ENCODE measurements at places on chromosomes 16 and 17.
A peak's percentile ranks its signal among the peaks of the same experiment; 100 is the strongest.

- no peaks in the 10 kb centered on the region for H3K36me3 ChIP-seq
- DNase-seq: no peak
- no peaks in the 10 kb centered on the region for H3K27me3 ChIP-seq
- H3K27ac ChIP-seq: no peak overlapping the region
Measured at GRCh38 chr17:8012045-8012580, 9.7 kb downstream of the GUCY2D start.

GRCh38 chr16:30582611-30583340 is 2.7 kb downstream of the ZNF785 start:
- DNase-seq: no peak
- H3K4me3 ChIP-seq: no peak overlapping the region
- H3K4me1 ChIP-seq: peaks cover 26% of the 10 kb centered on the region
- H3K27me3 ChIP-seq: no peaks in the 10 kb centered on the region
- H3K36me3 ChIP-seq: peaks cover 20% of the 10 kb centered on the region

- H3K4me1 ChIP-seq: no peaks in the 10 kb centered on the region
- H3K27ac ChIP-seq: no peak overlapping the region
- no peaks in the 10 kb centered on the region for H3K36me3 ChIP-seq
- H3K4me3 ChIP-seq: no peak overlapping the region
Measured at GRCh38 chr17:34565713-34566112, 13.7 kb upstream of the TMEM132E start.

- H3K27ac ChIP-seq: peak overlapping the region; percentile 31
- no peaks in the 10 kb centered on the region for H3K27me3 ChIP-seq
- H3K4me1 ChIP-seq: peaks cover 74% of the 10 kb centered on the region
- H3K4me3 ChIP-seq: peak overlapping the region; percentile 5
- DNase-seq: no peak
- peaks cover 66% of the 10 kb centered on the region for H3K36me3 ChIP-seq
Measured at GRCh38 chr17:8898636-8899035, 31.2 kb upstream of the PIK3R6 start.

DNA sequence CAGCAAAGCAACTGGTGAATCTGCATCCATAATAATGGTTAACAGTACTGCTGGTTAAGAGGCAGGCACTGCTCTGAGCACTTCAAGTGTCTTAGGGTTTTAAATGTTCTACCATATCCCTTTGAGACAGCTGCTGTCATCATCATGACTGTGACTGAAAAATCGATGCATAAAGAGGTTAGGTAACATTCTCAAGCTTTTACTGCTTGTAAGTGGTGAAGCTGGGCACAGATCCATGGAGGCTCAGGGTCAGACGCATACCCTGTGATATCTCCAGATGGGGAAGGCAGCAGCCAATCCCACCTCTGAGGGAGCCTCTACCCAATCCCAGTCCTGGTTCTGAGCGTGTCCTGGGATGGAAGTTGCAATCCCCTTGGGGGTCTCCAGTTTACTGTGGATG is 57.6 kb upstream of the SOX9 start:
- H3K4me1 ChIP-seq: no peaks in the 10 kb centered on the region
- H3K27me3 ChIP-seq: no peaks in the 10 kb centered on the region
- H3K36me3 ChIP-seq: no peaks in the 10 kb centered on the region
- no peak overlapping the region for H3K4me3 ChIP-seq
- H3K27ac ChIP-seq: no peak overlapping the region

DNA sequence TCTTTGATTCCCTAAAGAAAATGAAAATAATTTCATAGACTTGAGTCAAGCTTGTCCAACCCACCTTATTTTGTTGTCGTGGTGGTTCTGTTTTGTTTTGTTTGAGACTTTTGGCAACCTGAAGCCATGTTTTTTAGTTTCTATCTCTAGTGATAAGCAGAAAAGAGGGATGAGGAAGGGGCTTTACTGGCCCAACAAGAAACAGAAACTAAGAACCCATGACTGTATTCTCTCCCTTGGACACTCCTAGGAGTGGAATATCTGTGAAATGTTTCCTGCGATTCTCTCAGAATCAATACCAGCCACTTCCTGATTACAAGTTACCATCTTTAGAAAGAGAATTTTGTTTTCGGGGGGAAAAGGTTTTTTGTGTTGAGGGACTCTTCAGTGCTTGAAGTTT is 207.5 kb downstream of the PRKCA start:
- peaks cover 8% of the 10 kb centered on the region for H3K36me3 ChIP-seq
- H3K27me3 ChIP-seq: no peaks in the 10 kb centered on the region
- no peak overlapping the region for H3K27ac ChIP-seq
- H3K4me3 ChIP-seq: no peak overlapping the region

- DNase-seq: no peak
- H3K36me3 ChIP-seq: no peaks in the 10 kb centered on the region
- H3K4me3 ChIP-seq: no peak overlapping the region
- no peaks in the 10 kb centered on the region for H3K4me1 ChIP-seq
Measured at GRCh38 chr16:87582216-87582965, 19.9 kb upstream of the JPH3 start.

GRCh38 chr16:80738521-80738920 is 65.9 kb downstream of the CDYL2 start:
- no peak overlapping the region for H3K4me3 ChIP-seq
- DNase-seq: no peak
- H3K27me3 ChIP-seq: no peaks in the 10 kb centered on the region

- peaks cover 10% of the 10 kb centered on the region for H3K4me1 ChIP-seq
- no peak overlapping the region for H3K27ac ChIP-seq
Measured at GRCh38 chr17:77242118-77242851, 101.5 kb downstream of the SEC14L1 start.

DNA sequence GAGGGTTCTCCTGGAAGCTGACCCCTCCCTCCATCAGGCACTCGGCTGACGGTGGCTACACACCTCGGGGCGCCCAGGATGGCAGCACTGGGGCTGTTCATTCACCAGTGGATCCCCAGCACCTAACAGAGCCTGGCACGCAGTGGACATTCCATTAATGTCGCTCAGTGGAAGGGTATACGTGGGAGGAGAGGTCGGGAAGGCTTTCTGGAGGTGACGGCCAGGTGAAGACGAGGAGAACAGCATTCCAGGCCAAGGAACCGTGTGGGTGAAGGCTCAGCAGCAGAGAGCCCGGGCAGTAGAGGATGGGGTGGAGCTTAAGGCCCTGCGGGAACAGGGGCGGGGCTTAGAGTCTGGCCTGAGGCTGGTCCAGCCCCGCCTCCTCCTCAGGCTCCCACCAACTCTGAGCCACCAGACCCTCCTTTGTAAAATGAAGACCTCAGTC is 2.5 kb upstream of the HS3ST6 start:
- no peak for DNase-seq
- H3K4me1 ChIP-seq: peaks cover 14% of the 10 kb centered on the region
- H3K36me3 ChIP-seq: no peaks in the 10 kb centered on the region

DNA sequence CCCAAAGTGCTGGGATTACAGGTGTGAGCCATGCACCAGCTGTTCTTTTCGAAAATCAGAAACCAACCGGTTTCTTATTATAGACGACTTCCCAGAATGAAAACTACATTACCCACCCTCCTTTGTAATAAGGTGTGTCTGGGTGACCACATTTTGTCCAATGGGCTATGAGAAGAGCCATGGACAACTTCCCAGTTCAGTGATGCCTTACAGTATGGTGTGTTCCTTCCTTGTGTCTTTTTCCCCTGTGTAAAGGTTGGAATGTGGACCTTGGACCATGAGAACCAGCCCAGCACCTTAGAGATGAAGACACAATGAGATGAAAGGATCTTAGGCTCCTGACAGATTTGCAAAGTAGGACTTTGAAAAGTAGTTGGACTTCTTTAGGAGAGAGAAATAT is 85.0 kb upstream of the ATF7IP2 start:
- H3K4me3 ChIP-seq: no peak overlapping the region
- H3K36me3 ChIP-seq: no peaks in the 10 kb centered on the region
- no peaks in the 10 kb centered on the region for H3K4me1 ChIP-seq

GRCh38 chr17:44400226-44400847 is 10.9 kb upstream of the ITGA2B start:
- no peaks in the 10 kb centered on the region for H3K27me3 ChIP-seq
- H3K27ac ChIP-seq: no peak overlapping the region
- peaks cover 64% of the 10 kb centered on the region for H3K36me3 ChIP-seq
- DNase-seq: no peak
- no peaks in the 10 kb centered on the region for H3K4me1 ChIP-seq

DNA sequence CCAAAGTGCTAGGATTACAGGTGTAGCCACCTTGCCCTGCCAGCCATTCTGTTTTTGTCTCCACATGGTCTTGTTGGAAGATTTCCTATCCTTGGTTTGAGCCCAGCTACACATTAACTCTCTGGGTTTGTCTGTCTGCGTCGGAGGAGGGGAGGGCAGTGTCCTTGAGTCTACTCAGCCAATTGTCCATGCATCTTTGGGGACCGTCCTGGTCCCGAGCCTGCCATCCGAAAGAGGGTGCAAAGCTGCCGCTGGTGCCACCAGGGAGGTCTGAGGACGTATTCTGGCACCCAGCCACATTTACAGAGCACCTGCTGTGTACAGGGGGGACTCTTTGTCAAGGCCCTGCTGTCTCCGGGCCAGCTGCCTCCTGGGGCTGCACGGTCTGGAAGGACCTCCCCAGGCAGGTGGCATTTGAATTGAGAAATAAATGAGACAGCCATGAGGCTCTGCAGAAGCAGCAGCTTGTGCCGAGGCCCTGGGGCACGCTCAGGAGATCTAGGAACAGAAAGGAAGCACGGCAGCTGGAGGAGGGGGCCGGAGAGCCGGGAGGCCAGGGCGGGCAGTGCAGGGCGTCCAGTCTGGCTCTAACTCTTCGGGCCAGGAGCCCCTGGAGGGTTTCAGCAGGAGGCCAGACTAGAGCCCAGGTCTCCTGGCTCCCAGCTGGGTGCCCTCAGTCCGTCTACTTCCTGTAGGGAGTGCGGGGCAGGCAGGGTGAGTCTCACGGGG is 1.5 kb downstream of the CYBA start:
- H3K4me3 ChIP-seq: peak overlapping the region; percentile 96
- peaks cover 27% of the 10 kb centered on the region for H3K36me3 ChIP-seq
- H3K27me3 ChIP-seq: no peaks in the 10 kb centered on the region
- H3K4me1 ChIP-seq: peaks cover 56% of the 10 kb centered on the region
- H3K27ac ChIP-seq: peak overlapping the region; percentile 94
- DNase-seq: no peak

DNA sequence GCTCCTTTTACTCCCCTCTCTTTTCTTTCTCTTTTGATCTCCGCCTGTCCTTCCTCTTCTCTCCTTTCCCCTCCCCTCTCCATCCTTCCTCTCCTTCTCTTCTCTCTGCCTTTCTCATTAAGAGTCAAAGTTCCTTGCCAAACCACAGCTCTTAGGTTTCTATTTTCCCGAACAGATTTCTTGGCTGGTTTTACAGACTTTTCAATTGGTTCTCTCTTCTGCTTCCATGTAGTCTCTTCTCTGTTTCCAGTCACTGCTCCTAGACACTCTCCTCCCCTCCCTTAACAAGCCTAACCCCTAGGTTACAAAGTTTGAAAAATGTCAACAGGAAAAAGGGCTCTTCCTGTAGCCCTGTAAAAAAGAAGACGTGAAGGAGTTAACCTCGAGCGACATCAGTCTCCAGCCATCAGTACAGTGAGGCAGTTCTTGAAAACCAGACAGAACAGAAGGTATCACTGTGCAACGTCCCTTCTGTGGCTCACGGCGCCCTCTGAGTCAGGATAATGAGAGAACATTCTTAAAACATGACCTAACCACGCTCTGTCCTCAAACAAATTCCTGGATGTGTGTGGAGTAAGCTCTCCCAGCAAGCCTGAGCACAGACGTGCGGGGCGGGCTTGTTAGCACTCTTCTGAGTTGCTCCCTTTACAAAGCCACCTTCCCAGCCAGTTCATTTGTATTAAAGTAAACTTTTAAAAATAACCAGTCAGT is 11.6 kb upstream of the MARCHF10 start:
- H3K27me3 ChIP-seq: no peaks in the 10 kb centered on the region
- H3K4me3 ChIP-seq: no peak overlapping the region
- H3K27ac ChIP-seq: no peak overlapping the region
- H3K4me1 ChIP-seq: no peaks in the 10 kb centered on the region
- DNase-seq: no peak

DNA sequence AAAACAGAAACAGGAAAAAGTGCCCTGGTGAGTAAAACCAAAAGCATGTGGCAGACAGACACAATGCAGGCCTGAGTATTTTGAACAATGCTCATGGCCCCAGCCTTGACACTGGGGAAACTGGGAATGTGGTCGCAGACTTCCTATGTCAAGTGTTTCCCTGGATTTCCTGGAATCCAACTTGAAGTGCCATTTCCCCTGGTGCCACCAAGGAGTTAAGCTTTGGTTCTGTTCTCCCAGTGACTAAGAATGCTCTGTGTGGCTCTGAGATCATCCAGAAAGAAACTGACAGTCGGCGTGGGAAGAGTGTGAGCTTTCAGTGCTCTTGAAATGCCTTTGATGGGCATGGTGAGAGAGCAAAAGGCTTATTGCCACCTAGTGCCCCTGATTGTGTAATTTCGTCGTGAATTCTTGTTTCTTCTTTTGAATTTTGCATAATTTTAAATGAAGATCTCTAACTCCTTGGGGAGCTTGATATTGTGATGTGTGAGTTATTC is 96.0 kb downstream of the YPEL2 start:
- no peak overlapping the region for H3K4me3 ChIP-seq
- H3K27me3 ChIP-seq: no peaks in the 10 kb centered on the region
- H3K27ac ChIP-seq: no peak overlapping the region
- no peak for DNase-seq
- peaks cover 2% of the 10 kb centered on the region for H3K4me1 ChIP-seq
- no peaks in the 10 kb centered on the region for H3K36me3 ChIP-seq

GRCh38 chr17:4706121-4706520 is 2.2 kb upstream of the PELP1 start:
- DNase-seq: no peak
- no peaks in the 10 kb centered on the region for H3K27me3 ChIP-seq
- H3K4me3 ChIP-seq: no peak overlapping the region
- H3K36me3 ChIP-seq: no peaks in the 10 kb centered on the region
- peaks cover 38% of the 10 kb centered on the region for H3K4me1 ChIP-seq

DNA sequence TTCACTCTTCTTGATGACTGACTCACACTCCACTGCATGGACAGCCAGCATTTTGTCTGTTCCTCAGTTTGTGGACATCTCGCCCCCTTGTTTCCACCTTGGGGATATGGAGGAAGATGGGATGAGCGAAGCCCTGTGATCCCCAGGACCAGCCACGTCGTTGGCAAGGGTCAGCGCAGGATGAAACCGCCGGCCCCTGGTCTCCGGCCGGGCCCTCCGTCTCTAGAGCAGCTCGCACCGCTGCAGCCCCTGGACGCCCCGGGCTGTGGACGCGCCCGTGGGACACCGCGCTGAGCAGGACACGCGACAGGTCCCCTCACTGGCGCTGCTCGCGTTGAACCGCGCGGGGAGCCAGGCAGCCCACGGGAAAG is 604 bp upstream of the ZC3H18 start:
- H3K4me1 ChIP-seq: peaks cover 31% of the 10 kb centered on the region
- peaks cover 21% of the 10 kb centered on the region for H3K36me3 ChIP-seq
- no peaks in the 10 kb centered on the region for H3K27me3 ChIP-seq
- peak overlapping the region; percentile 44 for H3K27ac ChIP-seq
- H3K4me3 ChIP-seq: peak overlapping the region; percentile 63

DNA sequence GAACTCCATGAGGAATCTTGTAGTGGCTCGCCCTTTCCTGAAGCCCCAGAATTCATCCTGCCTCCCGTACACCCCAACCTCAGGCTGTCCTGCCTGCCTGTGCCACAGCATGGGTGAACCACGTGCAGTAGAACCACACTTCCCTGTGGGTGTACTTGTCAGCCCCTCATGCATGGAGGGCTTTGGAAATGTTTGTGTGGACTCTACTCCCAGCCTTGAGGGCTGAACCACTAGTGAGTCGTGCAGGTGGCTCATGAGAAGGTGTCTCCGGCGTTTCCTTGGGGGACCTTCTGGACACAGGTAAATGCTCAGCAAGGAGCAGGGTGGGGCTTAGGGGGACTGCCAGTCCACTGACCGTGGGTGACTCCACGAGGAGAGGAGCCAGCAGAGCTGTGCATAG is 58.7 kb upstream of the ADORA2B start:
- H3K27ac ChIP-seq: no peak overlapping the region
- peaks cover 9% of the 10 kb centered on the region for H3K4me1 ChIP-seq
- DNase-seq: no peak
- H3K36me3 ChIP-seq: no peaks in the 10 kb centered on the region
- no peak overlapping the region for H3K4me3 ChIP-seq
